ENCODE measurements at places on chromosomes 12 and 14. TPM values are rescaled to one million over a fixed set of nuclear protein-coding genes. Genes with fewer than 3 reads are reported as not detected.

Gene NCKAP5L
- 12.6 TPM for total RNA-seq

Gene C12orf56
- total RNA-seq: not detected

Gene GSG1
- 1.6 TPM for total RNA-seq

DNA sequence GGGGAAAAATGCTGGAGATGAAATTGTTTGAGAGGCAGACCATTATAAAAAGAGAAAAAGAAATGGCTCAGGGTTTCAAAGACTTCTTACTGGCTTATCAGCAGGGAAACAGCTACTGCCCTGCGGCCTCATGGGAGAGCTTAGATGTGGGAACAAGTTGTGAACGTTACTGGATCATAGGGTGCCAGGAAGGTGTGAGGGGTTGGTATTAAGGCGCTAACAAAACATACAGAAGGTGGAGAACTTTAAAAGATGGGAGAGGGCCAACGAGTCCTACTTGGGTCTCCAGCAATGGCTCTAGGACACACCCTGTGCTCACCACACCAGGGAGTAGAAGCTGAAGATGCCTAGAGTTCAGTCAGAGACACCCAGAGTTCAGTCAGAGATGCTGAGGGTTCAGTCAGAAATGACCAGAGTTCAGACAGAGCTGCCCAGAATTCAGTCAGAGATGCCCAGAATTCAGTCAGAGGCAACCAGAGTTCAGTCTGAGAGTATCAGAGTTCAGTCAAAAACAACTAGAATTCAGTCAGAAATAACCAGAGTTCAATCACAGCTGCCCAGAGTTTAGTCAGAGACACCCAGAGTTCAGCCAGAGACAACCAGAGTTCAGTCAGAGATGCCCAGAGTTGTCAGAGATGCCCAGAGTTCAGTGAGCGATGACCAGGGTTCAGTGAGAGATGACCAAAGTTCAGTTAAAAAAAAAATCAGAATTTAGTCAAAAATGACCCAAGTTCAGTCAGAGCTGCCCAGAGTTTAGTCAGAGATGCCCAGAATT, 1103.6 kb downstream of the BCL11B start:
- no peak for DNase-seq

GRCh38 chr12:5395443-5396271, 36.3 kb upstream of the NTF3 start:
- no peak for DNase-seq

GRCh38 chr12:6959058-6959804, 8.1 kb downstream of the PTPN6 start:
- no peak for DNase-seq

Gene LGR5
- total RNA-seq: 2.2 TPM

GRCh38 chr14:28709571-28710305, 56.8 kb upstream of the FOXG1 start:
- no peak for DNase-seq

- DNase-seq: no peak
Observed at GRCh38 chr12:27516625-27517024, 7.4 kb upstream of the PPFIBP1 start.

Gene ZFHX2
- 0.29 TPM for total RNA-seq

- DNase-seq: peak; percentile 18
Observed at GRCh38 chr14:100104523-100105300, 39.5 kb downstream of the EVL start.

Gene CLSTN3
- total RNA-seq: 8.5 TPM

- DNase-seq: peak; percentile 46
Observed at GRCh38 chr12:70365648-70366518, at the start of gene KCNMB4. Gene KCNMB4, plus strand, starts transcription at chr12:70366290. Its CDS starts 445 bp downstream, at chr12:70366735.

All from A172 (cell line).